ENCODE measurements at places on chromosomes 5 and 9.

DNA sequence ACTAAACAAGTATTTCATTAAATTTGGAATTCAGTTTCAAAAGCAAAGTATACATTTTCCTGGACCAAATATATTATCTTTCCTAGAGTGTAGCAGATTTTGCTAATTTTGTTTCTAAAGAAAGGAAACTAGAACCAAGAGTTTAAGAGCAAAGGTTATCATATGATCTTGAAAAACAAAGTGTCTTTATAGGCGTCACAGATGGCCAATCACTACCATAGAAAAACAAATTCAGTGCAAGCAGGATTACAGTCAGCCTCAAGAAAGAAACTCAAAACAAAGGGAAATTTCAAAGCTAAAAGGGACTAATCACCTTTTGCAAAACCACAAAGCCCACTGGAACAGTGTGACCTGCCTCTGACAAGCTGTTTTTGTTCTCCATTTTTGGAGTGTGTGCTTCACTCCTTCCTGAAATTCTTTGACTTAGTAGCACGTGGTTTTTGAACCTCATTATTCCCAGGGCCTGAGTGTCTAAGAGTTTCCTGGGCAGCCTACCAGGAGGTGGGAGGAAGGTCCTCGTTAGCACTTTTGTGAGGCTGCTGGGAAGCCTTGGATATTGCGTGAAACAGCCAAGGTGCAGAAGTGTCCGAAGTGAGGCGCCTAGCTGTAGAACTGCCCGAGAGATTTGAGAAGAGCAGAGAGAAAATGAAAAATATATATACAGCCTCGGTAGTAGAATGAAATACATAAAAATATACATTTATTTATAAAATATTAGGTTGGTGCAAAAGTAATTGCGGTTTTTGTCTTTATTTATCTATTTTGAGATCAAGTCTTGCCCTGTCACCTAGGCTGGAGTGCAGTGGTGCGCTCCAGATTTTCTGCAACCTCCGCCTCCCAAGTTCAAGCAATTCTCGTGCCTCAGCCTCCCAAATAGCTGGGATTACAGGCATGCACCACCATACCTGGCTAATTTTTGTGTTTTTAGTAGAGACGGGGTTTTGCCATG, 246.1 kb downstream of the MARCHF11 start:
- DNase-seq = no peak

DNA sequence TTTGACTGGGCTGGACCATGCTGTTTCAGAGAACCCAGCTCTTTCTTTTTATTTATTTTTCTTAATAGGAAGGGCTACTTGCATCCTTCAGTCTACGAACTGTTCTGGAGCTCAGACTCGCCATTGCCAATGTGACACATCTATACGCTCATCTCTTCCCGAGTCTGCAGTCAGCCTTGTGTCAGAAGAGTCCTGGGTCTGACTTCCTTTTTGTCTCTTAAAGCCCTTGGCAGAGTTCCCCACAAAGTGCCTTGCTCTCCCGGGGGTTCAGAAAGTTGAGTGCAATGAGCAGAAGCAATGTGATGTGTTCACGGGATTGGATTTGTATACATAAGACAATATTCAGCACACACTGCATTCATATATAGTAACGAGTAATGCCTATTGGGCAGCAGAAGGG, 140.4 kb downstream of the ATPSCKMT start:
- DNase-seq = no peak

- no peak for DNase-seq
These were observed 292.7 kb downstream of the CWC27 start for GRCh38 chr5:65061250-65061973.

DNA sequence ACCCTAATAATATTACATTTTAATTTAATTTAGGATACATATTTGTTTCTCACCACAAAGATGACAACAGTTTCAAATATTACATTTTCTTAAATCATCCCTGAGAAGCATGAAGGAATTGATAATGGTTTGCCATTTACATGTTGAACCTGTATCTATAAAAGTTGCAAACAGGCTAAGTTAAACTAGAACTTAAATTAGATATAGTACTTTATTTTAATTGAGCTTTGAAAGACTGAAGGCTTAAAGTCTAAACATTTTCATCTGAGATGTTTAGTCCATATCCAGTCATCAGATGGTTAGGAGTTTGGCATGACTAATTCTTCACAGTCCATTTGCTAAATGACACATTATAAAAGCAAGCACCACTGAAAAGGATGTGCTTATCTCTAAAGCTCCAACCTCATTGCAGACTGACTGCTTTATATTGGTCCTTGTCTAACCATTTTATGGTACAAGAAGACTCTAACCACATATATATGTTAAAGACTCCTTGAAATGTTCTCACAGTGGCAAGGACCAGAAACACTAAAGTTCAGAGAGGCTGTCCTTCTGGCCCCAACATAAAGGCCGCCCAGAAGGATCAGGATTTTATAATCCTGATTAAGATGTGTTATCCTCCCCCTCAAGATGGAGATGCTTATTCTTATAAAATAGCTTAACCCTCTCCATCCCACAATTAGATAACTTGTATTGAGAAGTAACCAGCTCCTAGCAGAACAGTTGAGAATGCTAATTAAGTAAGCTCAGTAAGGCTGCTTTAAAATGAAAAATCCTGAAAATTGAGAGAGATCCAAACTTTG, 25.8 kb downstream of the WNT8A start:
- DNase-seq = no peak

DNA sequence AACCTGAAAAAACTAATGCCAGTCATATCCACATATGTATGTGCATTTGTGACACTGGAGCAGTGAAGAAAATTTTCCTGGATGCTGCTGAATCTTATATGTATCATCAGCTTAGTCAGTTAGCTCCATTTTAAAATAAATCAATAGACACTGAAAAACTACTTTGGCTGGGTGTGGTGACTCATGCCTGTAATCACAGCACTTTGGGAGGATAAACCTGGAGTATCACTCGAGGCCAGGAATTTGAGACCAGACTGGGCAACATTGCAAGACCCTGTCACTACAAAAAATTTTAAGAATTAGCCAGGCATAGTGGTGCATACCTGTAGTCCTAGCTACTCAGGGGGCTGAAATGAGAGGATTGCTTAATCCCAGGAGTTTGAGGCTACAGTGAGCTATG, 511.0 kb upstream of the TLE4 start:
- no peak for DNase-seq

GRCh38 chr5:169162407-169162806, 138.5 kb downstream of the SLIT3 start:
- no peak for DNase-seq

DNA sequence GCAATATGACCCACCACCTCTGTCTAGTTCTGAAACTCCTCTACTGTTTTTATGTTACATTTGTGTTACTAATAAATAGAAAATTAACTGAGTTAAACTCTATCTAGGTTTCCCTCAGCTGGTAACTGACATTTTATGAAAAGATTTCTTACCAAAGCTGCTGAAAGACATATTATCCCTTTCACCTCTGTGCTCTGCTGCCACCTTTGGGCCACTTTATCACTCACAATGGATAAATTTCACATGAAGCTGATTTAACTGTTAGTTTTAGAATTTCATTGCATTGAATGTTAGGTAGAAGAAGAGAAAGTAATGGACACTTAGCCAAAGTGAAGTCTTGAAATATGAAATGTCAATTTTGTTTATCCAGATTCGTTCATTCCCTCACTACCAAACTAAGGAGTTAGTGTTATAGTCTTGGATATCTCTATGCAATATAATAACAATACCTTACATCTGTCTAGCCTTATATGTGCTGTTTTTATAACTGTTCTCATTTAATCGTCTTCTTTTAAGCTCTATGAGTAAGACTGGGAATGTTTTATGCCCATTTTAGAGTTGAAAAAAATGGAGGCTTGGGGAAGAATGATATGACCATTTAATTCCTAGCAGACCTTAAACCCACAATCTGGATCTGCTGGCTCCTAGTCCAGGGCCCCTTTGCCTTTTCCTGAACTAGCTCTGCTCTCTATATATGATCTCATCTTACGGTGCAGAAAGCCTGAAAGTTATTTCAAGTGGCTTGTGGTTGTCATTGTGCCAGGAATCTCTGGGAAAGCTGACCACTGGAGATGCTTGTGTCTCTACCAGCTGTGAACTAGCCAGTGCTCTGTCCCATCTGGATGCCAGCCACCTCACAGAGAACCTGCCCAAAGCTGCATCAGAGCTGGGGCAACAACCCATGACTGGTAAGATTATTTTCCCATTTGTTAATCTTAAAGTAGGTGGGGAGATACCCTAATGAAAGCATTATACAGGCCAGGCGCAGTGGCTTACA, 97.1 kb downstream of the GOLPH3 start:
- peak; percentile 39 for DNase-seq

DNA sequence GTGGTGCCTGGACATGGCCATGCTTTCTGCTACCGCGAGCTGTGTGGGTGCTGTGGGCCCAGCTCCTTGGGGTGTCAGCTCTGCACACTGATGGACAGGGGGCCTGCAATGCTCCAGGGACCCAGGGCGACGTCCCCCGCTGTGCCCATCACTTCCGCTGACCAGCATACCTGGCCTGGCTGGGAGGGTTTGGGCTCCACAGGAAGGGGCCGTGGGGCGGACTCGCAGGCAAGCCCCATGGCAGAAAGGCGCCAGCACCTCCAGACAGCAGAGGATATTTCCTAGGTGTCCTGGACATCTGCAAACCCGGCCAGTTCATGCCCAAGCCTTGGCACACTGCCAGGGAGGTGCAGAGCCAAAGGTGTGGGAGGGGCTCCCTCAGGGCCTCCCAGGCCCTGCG, 295.8 kb upstream of the IRX4 start:
- no peak for DNase-seq

- no peak for DNase-seq
These were observed 319.5 kb downstream of the ADGRV1 start for GRCh38 chr5:90878081-90878480.

- no peak for DNase-seq
These were observed 64.3 kb upstream of the GARNL3 start for GRCh38 chr9:127200106-127200862.
